ENCODE measurements at places on chromosomes 5 and 9.

DNA sequence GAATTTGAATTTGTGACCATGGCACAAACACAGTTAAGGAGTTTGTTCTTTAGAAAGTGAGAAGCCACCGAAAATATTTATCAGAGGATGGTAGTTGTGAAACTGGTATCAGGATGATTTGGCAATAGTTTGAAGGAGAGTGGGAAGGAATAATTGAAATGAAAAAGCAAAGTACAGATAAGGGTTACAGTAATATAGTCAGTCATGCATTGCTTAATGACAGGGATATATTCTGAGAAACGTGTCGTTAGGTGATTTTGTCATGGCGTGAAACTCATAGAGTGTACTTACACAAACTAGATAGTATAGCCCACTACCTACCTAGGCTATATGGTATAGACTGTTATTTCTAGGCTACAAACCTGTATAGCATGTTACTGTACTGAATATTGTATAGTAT is 84.2 kb downstream of the GPBP1 start:
- DNase-seq: no peak

DNA sequence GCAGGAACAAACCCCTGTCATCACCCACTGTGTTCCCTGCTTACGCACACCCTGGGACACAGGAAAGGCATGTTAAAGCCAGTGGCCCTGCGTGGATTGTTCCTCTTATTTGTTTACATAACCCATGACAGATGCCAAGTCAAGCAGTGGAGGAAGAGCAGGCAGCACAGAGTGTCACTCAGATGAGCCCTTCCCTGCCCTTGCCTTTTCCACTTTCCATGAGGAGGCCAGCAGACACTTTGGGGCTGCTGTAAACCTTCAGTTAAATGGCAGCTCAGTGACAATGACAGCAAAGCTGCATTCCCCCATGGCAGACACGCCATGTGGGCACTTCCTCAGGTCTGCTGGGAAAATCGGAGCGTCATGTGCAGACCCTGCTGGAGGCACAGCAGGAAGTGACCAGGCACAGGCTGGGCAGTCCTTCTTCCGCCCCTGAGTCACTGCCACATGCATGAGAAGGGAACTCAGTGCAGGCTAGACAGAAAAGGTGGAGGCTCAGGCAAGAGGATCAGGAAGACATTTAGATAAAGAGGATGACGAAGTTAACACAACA is 216.8 kb upstream of the PIK3R1 start:
- DNase-seq: peak; percentile 84

- peak; percentile 39 for DNase-seq
Observed at GRCh38 chr9:99822109-99822805, 572 bp downstream of the NR4A3 start.

DNA sequence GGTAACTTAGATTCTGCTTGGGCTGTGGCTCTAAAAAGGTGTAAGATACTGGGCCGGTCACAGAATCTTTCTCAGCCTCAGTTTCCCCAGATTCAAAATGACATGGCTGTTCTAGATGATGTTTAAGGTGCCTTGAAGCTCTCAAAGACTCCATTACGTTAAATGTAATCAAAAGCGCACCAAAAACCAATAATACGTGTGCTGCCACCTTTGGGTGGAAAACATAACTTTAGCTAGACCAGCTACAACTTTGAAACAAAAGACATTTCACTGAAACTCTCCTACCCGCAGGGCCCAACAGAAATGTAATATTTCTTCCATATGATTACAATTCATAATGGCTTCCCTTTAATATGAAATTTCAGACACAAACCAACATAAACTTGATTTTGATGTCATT is 35.0 kb upstream of the PCSK5 start:
- DNase-seq: peak; percentile 35

GRCh38 chr9:83655433-83655832 is 32.5 kb downstream of the IDNK start:
- no peak for DNase-seq

GRCh38 chr5:95281226-95281625 is 3.7 kb downstream of the MCTP1 start:
- DNase-seq: no peak
